ENCODE measurements at places on chromosomes 4 and X.

GRCh38 chr4:10565166-10565780 is 108.0 kb upstream of the ZNF518B start:
- DNase-seq, result no peak

- DNase-seq, result peak; percentile 11
Observed at GRCh38 chr4:105140684-105141490, 5.8 kb upstream of the TET2 start.

DNA sequence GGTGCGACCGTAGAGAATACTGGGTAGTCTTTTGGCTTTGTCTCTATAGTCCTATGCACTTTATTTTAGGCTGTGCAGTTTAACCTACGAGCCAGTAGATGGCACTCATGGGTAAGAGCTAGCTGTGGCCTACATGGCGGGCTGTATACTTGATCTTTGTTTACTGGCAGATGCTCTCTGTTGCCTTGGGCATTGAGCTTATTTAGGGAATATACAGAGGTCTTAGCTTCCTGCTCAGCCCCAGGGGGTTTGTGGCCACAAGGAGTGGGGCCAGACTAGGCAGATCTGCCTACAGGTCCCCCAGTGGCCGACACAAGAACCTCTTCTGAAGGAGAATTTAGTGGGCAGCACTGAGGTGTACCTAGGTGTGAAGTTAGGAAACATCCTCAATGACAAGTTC is 227.6 kb upstream of the HDX start:
- peak; percentile 8 for DNase-seq

DNA sequence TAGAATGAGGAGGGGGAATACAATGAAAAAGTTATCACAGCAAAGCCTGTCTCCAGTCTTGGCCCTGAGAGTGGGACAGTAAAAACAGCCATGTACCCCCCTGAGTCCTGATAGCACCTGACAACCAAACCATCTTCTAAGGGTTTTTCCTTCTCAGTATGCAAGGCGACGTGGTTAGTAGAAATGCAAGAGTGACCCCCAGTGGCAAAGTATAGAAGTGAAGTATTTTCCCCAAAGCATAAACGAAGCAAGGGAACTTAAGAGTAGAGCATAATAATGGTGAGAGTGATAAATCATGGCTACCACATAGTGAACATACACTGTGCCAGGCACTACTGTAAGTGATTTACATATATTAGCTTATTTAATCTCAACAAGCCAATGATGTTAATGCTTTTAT is 52.8 kb downstream of the FAM47C start:
- no peak for DNase-seq

- DNase-seq, result no peak
Observed at GRCh38 chrX:118189000-118189399, 72.4 kb upstream of the KLHL13 start.

- no peak for DNase-seq
Observed at GRCh38 chrX:40975951-40976350, 109.3 kb upstream of the USP9X start.

DNA sequence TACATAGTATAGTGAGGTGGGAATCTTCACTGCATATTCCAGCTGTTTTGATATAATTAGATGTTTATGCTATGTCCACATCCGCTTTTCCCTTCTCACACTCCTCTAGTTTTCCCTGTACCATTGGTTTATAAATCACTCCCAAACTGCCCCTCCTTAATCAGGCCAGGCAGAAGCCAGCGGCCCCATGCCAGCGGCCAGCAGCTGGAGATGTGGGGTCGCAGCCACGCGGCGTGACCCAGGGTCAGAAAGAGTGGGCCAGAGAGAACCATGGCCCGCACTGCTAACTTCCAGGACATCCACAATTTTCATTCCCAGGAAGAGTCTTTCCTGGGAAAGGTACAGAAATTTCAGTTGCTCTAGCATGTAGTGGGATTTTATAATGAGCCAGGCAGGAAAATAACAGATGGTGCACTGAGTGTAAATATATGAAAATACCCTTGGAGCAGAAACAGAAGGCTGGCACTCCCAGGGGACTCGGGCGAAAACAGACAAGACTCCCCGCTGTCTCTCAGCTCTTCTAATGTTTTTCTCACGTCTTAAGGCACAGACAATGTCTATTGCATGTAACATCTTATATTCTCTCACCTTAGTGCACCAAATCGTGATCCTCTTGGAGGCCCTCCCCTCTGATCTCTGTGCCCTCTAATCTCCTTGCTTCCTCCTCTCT is 145.9 kb upstream of the ZFP42 start:
- DNase-seq, result no peak

- no peak for DNase-seq
Observed at GRCh38 chr4:7697343-7697742, 242.3 kb downstream of the AFAP1 start.

Measured in stimulated activated CD4-positive, alpha-beta T cell treated with anti-CD3 and anti-CD28 coated beads, Interleukin-2, amount 100 ng/mL, for 48 hours (primary cell).